Thyroid gland (tissue), 4 donors: ENCODE measurements at places on chromosomes 13 and 19. TPM values are rescaled to one million over a fixed set of nuclear protein-coding genes. Genes with fewer than 3 reads are reported as not detected.
A peak's percentile ranks its signal among the peaks of the same experiment; 100 is the strongest.

The PNMA8A gene
- 33.8 TPM for total RNA-seq

The CLC gene
- total RNA-seq = not detected

GRCh38 chr13:79492313-79492798 lies 11.4 kb downstream of the NDFIP2 start:
- peak; percentile 77 for DNase-seq
- no peak overlapping the region for H3K27ac ChIP-seq
- H3K4me1 ChIP-seq = peaks cover 6% of the 10 kb centered on the region
- no peaks in the 10 kb centered on the region for H3K36me3 ChIP-seq
- no peak overlapping the region for H3K4me3 ChIP-seq

- no peaks in the 10 kb centered on the region for H3K4me1 ChIP-seq
- no peak overlapping the region for H3K27ac ChIP-seq
- no peak overlapping the region for H3K4me3 ChIP-seq
- DNase-seq = no peak
- no peaks in the 10 kb centered on the region for H3K27me3 ChIP-seq
Measured at GRCh38 chr13:37273836-37274235, 168.4 kb upstream of the CSNK1A1L start.

DNA sequence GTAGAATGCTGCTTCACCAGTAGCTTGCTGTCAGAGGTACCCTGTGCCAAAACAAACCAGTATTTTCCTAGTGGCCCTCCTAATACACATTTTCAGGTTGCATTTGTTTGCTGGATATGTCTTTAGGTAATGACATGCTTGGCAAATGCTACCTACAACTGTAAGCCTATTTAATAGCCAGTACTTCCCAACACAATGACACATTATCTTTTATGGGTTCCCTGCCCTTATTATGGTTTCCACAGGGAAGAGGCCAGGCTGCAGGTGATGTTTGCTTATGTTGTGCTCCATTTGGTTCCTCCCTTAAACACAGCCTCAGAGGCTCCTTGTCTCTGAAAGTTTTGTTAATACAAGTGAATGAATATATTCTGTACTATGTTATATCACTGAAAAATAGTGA lies 24.7 kb downstream of the FRY start:
- no peak for DNase-seq
- H3K4me3 ChIP-seq = no peak overlapping the region
- H3K36me3 ChIP-seq = no peaks in the 10 kb centered on the region
- no peak overlapping the region for H3K27ac ChIP-seq
- H3K4me1 ChIP-seq = peaks cover 9% of the 10 kb centered on the region

GRCh38 chr13:68714292-68714691 lies 1393.3 kb upstream of the ATXN8OS start:
- no peak for DNase-seq
- H3K27ac ChIP-seq = no peak overlapping the region
- no peaks in the 10 kb centered on the region for H3K27me3 ChIP-seq
- no peaks in the 10 kb centered on the region for H3K4me1 ChIP-seq

- no peaks in the 10 kb centered on the region for H3K4me1 ChIP-seq
- H3K36me3 ChIP-seq = no peaks in the 10 kb centered on the region
- H3K27me3 ChIP-seq = no peaks in the 10 kb centered on the region
- H3K4me3 ChIP-seq = no peak overlapping the region
- DNase-seq = no peak
- H3K27ac ChIP-seq = no peak overlapping the region
Measured at GRCh38 chr13:99448546-99448945, 52.7 kb upstream of the TM9SF2 start.

GRCh38 chr19:5588441-5588840 lies 20.7 kb upstream of the TINCR start:
- H3K36me3 ChIP-seq = peaks cover 67% of the 10 kb centered on the region
- no peak overlapping the region for H3K4me3 ChIP-seq
- no peak for DNase-seq
- H3K4me1 ChIP-seq = peaks cover 14% of the 10 kb centered on the region
- H3K27me3 ChIP-seq = no peaks in the 10 kb centered on the region

DNA sequence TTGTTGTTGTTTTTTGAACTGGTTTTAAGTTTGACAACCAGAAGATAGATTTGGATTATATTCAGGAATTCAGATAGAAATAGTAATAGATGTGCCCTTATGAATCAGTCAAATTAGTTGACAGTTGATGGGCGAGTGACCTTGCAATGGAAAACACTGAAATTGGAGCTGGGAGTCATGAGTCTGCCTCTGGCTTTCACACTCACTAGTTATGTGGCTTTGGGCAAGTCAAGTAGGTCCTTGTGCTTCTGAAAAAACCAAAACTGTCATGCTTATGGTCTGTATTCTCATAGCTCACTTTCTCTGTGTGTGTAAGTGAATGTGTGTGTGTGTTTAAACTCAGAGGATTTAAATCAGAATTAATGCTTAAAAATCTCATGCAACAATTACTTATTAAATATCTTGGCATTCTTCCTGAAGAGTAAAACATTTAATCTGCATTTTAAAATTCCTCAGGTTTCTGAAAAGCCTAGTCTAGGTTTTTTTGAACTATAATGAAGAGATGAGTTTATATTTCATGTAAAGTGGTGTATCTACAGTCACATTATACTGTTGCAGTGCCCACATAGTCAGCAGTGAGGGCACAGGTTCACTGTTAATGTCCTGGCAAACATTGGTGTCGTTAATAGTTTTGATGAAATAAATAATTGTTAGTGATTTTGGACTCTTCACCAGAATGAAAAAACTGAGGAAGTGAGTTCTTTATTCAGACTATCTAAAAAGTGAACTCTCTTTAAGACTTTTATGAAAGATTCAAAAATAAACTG lies 32.5 kb downstream of the UCHL3 start:
- H3K4me1 ChIP-seq = peaks cover 3% of the 10 kb centered on the region
- H3K27me3 ChIP-seq = no peaks in the 10 kb centered on the region
- H3K27ac ChIP-seq = peak overlapping the region; percentile 67
- no peak overlapping the region for H3K4me3 ChIP-seq

DNA sequence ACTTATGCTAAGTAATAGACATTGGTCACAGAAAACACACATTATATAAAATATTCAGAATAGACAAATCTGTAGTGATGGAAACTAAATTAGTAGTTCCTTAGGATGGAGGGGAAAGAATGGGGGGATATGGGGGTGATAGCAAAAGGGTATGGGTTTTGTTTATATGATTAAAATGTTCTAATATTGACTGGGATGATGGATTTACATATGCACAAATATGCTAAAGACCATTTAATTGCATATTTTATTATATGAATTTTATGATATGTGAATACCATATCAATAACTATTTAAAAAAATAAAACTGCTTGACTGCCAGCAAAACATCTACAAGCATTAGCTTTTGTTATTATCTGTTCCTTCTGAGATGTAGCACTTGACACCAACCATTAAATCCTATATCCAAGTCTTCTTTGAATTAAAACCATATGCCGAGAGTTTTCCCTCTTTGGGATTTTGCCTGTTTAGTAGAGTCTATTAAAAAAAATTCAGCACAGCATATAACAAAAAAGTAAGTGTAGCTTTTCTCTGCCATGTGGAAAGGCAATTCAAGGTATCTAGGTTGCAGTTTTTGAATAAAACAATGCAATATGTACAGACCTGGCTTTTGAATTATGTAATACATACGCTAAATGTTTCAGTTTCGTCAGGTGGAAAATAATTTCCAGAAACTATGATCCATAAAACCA lies 2584.1 kb upstream of the PCDH20 start:
- H3K4me1 ChIP-seq = no peaks in the 10 kb centered on the region
- H3K4me3 ChIP-seq = no peak overlapping the region
- no peaks in the 10 kb centered on the region for H3K36me3 ChIP-seq
- H3K27ac ChIP-seq = no peak overlapping the region
- no peaks in the 10 kb centered on the region for H3K27me3 ChIP-seq

DNA sequence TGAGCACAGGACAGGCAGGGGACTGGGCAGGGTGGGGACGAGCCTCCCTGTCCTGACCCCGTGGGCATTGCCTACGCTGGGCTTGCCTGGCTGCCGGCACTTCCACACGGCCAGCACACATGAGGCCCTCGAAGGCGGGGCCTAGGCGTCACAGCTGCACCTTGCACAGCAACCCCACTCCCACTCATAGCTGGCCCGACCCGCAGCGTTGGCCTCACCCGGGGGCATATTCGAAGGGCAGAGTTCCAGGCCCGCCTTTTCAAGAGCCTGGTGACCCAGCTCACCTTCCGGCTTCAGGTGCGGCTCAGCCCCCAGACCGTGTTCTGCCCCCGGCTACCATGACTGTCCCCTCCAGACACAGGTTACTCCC lies 16.9 kb upstream of the PROZ start:
- no peaks in the 10 kb centered on the region for H3K36me3 ChIP-seq
- peak; percentile 1 for DNase-seq
- H3K4me1 ChIP-seq = no peaks in the 10 kb centered on the region
- no peak overlapping the region for H3K4me3 ChIP-seq
- H3K27me3 ChIP-seq = no peaks in the 10 kb centered on the region

- peaks cover 7% of the 10 kb centered on the region for H3K4me1 ChIP-seq
- H3K27me3 ChIP-seq = no peaks in the 10 kb centered on the region
- DNase-seq = no peak
- H3K4me3 ChIP-seq = no peak overlapping the region
Measured at GRCh38 chr19:17526922-17527321, 15.5 kb downstream of the PGLS start.

DNA sequence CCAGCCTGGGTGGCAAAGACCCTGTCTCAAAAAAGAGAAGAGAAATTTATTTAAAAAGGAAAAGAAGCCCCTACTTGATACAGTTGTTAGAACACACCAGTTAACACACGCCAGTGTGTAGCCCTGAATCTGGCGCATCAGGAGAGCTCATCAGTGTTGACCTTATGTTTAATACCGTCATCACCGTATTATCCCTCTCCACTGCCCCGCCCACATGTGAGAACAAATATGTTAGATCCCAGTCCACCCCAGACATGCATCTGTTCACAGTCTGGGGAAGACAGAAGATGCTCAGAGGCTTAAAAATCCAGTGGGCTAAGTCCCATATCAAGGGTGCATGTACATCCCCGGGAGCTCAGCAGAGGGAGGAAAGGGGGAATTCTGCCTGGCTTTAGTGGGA lies 155.2 kb downstream of the DPF1 start:
- H3K27me3 ChIP-seq = no peaks in the 10 kb centered on the region
- peaks cover 47% of the 10 kb centered on the region for H3K4me1 ChIP-seq
- no peak for DNase-seq
- no peaks in the 10 kb centered on the region for H3K36me3 ChIP-seq
- H3K27ac ChIP-seq = peak overlapping the region; percentile 85
- H3K4me3 ChIP-seq = no peak overlapping the region

DNA sequence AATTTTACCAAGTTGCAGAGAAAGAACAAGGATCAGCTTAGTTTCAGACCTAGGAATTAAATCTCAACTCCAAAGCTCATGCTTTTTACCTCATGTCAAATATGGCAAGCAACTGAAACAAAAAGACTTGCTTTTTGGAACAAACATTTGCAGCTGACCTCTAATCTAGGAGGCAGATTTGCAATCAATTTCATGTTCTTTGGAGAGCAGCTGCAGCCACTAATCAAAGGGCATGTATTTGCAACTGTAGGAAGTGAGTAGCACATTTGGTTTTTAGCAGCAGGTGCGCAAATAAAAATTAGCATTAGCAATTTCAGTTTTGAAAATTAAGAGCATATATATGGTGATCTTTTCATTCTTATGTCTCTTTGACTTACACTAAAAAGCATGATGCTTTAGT lies 459.3 kb upstream of the SLC10A2 start:
- H3K4me1 ChIP-seq = no peaks in the 10 kb centered on the region
- no peak overlapping the region for H3K4me3 ChIP-seq
- H3K27ac ChIP-seq = no peak overlapping the region
- H3K36me3 ChIP-seq = no peaks in the 10 kb centered on the region

- no peak for DNase-seq
- H3K4me1 ChIP-seq = no peaks in the 10 kb centered on the region
- H3K27ac ChIP-seq = no peak overlapping the region
- H3K27me3 ChIP-seq = no peaks in the 10 kb centered on the region
Measured at GRCh38 chr13:81658598-81659370, 1317.9 kb upstream of the SPRY2 start.
